ENCODE measurements at places on chromosomes 6 and 20. TPM values are rescaled to one million over a fixed set of nuclear protein-coding genes. Genes with fewer than 3 reads are reported as not detected.

- DNase-seq = no peak
These were observed 14.2 kb downstream of the FIG4 start for GRCh38 chr6:109705258-109705657.

DNA sequence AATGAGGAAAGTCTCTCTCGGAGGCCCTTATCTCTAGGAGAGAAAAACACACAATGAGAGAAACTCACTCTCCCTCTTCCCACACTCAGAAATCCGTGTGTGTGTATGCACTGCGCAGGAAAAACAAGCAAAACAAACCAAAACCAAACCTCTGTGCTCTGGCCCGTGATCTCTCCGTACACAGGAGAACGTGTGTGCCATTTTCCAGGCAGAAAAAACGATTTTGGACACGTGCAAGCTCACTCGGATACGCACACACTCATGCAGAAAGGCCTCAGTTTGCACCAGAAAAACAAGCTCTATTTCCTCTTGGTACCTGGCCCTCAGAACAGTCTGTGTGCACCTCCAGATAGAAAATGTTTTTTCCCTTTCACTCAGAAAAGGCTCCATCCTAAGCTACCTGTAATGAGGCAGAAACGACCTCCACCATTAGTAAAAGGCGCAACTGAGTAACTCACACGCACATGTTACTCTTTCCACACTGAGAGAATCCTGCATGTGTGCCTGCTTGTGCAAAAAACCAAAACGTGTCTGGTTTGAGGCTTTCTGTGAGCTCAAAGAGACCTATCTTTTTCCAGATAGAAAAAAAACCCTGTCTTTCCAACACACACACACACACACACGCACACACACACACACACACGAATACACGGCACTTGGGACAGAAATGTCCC, 99.2 kb downstream of the EDN3 start:
- no peak for DNase-seq

- no peak for DNase-seq
These were observed 217.8 kb downstream of the MAFB start for GRCh38 chr20:40471261-40471629.

GRCh38 chr6:166483026-166483425, 100.3 kb upstream of the MPC1 start:
- no peak for DNase-seq

DNA sequence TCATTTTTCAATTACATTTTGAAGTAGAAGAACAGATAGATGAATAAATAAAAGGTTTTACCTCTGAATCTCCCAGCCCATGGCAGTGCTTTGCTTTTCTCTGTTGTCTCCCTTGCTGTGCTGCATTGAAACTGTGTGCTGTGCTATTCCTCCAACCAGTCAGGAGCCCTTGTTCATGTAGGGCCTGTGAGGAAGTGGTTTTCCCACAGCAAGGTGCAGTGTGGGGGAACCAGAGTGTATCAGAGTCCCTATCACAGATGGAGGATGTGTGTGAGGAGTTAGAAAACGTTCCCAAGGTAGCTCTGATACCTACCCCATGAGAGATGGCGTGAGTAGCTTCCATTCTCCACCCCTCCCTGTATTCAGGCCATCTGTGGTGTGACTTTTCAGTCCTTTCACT, 72.8 kb upstream of the RALGAPA2 start:
- DNase-seq = no peak

- DNase-seq = no peak
These were observed 225.5 kb upstream of the MARCKS start for GRCh38 chr6:113631666-113632065.

- no peak for DNase-seq
These were observed 3.0 kb upstream of the ABCF1 start for GRCh38 chr6:30568245-30568644.

- no peak for DNase-seq
These were observed 136.7 kb downstream of the MMUT start for GRCh38 chr6:49326347-49326746.

- DNase-seq = no peak
These were observed 12.0 kb downstream of the PFDN4 start for GRCh38 chr20:54219751-54220426.

DNA sequence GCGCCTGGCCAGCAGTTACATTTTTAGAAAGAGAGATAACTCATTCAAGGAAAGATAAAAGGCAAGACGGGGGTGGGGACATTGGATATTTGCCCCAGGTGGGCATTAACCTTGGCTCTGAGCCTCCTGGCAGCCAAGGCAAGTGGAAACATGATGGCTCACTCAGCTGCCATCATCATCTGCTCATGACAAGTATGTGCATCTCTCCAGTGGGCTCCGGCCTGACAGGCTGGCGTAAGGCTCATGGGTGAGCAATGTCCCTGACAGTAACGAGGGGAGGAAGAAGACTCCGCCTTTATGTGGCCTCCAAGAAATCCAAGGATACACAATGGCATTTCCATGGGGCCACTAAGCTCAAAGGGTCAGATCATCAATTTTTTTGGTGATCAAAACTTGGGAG, 13.3 kb downstream of the ANKRD60 start:
- DNase-seq = no peak

The PGBD1 gene
- 4.0 TPM for total RNA-seq

GRCh38 chr20:44746367-44747165, 901 bp downstream of the KCNK15 start:
- no peak for DNase-seq

The NINL gene
- total RNA-seq = 5.0 TPM

GRCh38 chr6:116387374-116387773, 16.6 kb downstream of the DSE start:
- DNase-seq = no peak

- DNase-seq = no peak
These were observed 901.0 kb upstream of the MAP3K7 start for GRCh38 chr6:91487696-91488392.

- no peak for DNase-seq
These were observed 7.3 kb downstream of the SIM1 start for GRCh38 chr6:100457311-100457990.
